NCI-H345 (cell line): ENCODE measurements at places on chromosomes 12 and 14.
A peak's percentile ranks its signal among the peaks of the same experiment; 100 is the strongest.

DNA sequence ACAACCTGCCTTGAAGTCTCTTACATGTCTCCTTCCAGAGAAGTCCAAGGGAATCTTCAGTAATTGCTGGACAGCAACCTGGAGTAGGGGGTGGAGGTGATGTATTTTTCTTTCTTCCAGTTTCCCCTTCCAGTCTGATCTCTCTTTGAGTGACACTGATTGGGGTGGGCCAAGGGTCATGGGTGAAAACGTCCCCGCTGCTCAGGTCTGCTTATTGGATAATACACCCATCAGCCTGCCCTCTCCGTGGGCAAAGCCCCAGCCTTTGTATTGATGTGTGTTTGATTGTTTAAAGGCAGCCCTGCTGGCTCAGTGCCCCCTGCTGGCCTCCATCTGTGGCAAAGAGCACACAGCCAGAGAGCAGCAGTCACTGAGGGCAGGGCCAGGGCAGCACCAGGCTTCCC is 35.7 kb upstream of the ATP2A2 start:
- no peak for DNase-seq

DNA sequence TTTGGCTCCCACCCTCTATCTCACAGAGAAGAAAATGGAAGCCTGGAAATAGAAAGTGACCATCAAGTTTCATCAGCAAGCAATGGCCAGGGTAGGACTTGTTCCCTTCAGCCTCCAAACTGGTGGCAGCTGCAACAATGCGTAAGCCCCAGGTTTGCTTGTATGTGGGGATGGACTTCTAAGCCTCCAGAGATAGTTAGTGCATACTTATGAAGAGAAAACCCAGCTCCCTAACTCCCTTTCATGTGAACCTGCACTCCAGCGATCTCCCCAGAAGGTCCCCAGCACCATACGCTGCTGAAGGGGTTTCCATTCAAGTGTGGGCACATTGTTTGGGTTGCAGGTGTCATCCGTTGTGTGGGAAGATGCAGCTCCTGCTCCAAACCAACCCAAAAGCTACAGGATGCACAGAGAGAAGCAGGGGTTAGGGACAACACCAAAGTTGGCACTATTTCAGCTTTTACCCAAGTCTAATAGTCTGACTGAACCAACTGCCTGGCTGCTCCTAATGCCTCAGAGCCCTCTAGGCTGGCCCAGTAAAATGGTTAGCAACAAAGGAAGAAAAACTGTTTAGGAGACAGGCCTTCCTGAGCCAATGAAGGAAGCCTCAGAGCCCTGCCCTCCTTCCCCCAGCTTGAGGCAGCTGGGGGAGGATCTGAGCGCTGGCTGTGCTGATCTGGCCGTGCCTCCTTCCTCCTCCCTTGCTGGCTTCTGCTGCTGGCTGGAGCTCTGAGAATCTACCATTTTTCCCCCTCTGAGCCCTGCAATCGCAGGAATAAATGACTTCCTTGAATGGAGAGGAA is 12.3 kb downstream of the ZFP36L1 start:
- no peak for DNase-seq

GRCh38 chr12:116442304-116442703 is 116.9 kb upstream of the MAP1LC3B2 start:
- no peak for DNase-seq

GRCh38 chr14:50823762-50824636 is 7.0 kb downstream of the NIN start:
- no peak for DNase-seq

DNA sequence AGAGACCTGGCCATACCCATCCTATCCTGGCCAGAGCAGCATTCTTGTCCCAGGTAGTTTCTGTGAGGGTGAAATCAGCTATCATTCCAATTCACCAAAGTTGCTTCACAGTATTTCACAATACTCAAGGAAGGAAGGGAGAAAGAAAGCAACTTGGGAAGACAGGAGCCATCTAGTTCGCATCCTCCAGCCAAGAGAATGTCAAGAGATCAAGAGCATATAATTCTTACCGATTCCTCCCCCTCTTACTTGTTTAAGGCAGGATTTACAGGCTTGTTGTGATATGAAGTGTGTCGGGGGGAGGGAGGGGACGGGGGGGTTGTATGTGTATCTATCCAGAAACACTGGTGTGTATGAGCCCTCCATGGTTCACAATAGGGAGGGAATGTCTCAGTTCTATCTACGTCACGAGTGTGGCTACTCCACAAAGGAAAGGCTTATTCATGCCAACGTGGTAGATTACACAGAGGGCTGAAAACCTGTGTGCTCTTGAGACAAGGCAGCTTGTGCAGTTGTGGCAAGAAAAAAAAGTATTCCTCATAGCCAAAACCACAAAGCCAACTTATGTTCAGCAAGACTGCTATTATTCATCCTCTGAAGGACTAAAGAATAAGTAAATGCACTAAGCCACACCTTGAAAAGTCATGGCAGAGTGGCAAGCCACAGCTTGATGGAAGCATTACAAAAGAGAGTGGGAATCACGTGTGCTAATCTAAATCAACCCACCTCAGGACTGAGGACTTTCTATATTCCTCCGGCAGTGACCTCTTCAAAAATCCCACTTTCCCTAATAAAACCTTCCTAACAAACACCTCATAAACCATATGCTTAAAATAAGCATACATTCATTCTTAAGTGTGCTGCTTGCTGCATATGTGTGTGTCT is 35.0 kb downstream of the CORO1C start:
- peak; percentile 39 for DNase-seq

DNA sequence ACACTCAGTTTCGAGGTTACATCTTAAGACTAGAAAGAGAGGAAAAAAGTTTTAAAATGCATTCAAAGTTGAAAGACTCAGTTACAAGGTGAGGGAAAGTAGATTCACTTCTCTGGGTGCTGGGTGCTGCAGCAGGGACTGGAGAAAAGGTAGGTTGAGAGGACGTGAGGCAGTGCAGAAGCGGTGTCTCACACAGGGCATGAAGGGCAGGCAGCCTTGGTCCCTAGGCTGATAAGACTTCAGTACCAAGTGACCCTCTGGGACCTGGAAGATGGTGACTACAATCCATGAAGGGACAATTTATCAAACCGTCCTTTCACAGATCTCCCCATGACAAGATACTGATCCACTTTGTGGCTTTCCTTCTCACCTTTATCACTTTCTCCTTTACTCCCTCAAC is 22.5 kb upstream of the UTP20 start:
- DNase-seq = no peak

- no peak for DNase-seq
These were observed 28.4 kb upstream of the FOXN3 start for GRCh38 chr14:89445273-89445973.

GRCh38 chr12:132649226-132649945 is 30.8 kb downstream of the P2RX2 start:
- DNase-seq = no peak

DNA sequence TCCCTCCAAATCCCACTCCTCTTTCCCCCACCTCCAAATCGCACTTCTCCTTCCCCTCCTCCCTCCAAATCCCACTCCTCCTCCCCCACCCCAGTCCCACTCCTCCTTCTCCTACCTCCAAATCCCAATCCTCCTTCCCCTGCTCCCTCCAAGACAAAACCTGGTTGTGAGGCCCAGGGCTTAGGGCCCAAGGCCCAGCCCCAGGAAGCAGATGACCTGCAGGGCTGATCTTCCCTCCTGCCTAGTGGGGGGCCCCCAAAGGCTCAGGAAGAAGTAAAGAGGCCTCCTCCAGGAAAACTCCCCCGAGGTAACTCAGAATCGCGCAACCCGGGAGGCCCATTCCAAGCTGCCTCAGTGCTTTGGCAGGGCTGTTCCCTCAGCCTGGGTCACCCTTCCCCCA is 34.4 kb downstream of the NCOR2 start:
- no peak for DNase-seq

DNA sequence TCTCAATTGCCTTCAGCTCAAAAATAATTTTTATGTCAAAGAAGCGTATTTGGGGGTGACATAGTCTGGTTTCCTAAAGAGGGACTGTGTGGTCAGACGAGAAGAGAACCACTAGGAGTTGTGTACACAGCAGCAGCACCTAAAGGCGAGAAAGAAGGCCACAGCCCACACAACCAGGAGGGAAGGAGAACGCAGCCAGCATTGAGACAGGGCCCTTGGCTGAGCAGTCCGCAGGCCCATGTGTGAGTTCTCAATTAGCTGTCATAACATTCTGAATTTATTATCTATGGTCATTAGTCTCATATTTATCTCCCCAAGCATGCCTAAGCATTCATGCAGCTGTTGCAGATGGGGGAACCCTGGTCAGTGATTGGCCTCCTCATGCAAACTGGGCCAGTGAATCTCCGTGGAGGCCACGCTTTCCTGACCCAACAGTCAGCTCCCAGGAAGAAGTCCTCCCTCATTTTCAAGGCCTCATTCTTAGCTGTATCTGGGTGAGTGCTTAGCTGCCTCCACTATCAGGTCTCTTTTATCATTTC is 81.2 kb upstream of the ATF7IP start:
- DNase-seq = no peak

GRCh38 chr14:95477411-95478269 is 38.8 kb downstream of the SYNE3 start:
- DNase-seq = peak; percentile 42

DNA sequence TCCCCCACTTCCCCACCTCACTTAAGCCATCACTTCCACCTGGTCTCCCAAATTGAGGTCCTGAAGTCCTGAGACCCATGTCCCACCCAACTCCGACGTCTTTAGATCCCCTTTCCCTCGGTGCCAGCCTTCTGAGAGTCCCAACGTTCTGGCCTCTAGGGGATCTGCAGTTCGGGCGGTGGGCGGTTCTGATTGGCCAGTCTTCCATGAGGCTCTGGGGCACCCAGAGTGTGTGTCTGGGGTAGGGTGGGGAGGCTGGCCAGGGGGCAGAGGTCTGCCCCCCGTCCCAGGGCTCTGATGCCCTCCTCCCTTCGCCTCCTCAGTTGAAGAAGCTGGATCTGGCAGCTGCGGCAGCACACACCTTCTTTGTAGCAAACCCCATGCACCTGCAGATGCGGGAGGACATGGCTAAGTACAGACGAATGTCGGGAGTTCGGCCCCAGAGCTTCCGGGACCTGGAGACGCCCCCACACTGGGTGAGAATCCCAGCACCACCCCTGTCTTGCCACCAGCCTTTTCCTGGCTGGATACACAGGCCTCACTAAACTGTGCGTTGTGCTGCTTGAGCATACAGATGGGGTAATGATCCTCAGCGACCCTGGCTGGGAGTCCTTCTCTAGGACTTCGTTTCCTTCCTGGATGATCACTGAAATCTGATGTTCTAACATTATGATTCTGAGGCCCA is 1.5 kb downstream of the P3H3 start:
- DNase-seq = no peak

DNA sequence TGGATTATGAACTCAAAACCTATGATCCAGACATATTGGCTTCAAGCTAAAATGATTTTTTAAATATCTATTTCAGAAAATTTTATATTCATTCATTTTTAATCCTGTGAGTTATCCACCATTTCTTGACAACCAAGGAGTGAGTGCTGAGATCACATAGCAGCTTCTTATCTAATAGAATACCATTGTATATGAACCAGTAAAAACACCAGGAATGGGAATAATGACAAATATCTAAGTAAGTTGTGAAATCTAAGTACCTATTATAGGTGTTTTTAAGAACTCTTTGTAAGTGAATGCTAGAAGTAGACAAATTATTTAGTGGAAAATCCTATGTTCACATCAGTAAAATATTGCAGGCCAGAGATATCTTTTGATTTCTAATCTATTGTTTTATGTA is 8.2 kb downstream of the LUM start:
- DNase-seq = no peak

- DNase-seq = no peak
These were observed 21.8 kb upstream of the RTRAF start for GRCh38 chr14:51967521-51967920.

DNA sequence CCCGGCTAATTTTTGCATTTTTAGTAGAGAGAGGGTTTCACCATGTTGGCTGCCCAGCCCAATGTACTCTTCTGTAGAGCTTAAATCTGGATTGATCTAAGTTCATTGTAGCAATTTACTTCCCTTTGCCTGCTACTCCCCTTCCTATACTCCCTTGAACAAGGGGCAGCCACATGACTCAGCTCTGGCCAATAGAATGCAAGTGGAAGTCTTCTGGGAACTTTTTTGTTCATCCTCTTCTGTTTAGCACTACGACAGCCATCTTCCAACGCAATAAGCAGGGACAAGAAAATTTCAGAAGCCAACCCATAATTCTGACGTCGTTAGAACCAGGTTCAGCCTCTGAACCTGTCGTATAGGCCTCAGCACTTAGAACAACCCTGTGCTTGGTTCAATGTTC is 6.4 kb upstream of the RAD52 start:
- DNase-seq = no peak

DNA sequence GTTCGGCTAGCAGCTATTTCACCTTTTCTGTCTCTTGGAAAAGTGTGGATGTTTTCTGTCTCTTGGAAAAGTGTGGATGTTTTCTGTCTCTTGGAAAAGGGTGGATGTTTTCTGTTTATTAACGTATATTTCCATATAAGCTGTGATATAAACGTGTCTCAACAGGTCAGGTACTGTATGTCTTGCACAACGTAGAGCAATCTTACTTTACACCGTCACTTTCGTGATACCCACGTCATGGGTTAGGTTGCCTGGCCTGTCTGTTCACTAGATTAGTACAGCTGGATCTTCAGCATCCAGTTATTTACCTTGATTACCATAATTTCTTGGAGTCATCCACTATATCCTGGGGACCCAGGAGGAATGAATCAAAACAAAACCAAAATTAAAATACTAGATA is 14.1 kb downstream of the CLEC7A start:
- DNase-seq = no peak

DNA sequence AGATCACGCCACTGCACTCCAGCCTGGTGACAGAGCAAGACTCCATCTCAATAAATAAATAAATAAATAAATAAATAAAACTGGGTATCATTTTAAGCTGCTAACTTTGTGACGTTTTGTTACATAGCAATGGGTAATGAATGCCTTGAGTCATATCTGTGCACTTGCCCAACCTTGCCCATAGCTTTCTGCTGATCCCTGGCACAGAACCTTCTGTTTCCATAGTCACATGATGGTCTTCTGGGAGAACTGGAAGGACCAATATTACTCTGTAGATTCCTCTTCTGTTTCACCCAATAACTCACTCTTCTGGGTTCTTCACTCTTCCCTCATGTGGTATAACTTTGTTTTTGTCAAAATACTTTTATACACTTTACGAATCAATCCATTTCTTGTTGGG is 140.8 kb downstream of the SCARB1 start:
- DNase-seq = no peak

GRCh38 chr12:68350753-68351152 is 18.6 kb upstream of the MDM1 start:
- no peak for DNase-seq
